ENCODE measurements at places on chromosomes 16 and 17. TPM values are rescaled to one million over a fixed set of nuclear protein-coding genes. Genes with fewer than 3 reads are reported as not detected.
A peak's percentile ranks its signal among the peaks of the same experiment; 100 is the strongest.

The HAS3 gene
- polyA plus RNA-seq = 13.0 TPM

The SMARCD2 gene
- polyA plus RNA-seq = 95.0 TPM

The TP53TG3C gene
- polyA plus RNA-seq = not detected

The NHLRC4 gene
- 1.8 TPM for polyA plus RNA-seq

The UNC13D gene
- polyA plus RNA-seq = 13.0 TPM

The WFDC1 gene
- polyA plus RNA-seq = 67.2 TPM

The LLGL2 gene
- polyA plus RNA-seq = 15.1 TPM

The MRPL58 gene
- 38.7 TPM for polyA plus RNA-seq

The CFAP119 gene
- 3.1 TPM for polyA plus RNA-seq

The FA2H gene
- polyA plus RNA-seq = 2.7 TPM

The PIK3R5 gene
- 4.6 TPM for polyA plus RNA-seq

The FBXO39 gene
- 0.56 TPM for polyA plus RNA-seq

The ADAD2 gene
- polyA plus RNA-seq = 0.47 TPM

The ABCA3 gene
- polyA plus RNA-seq = 8.3 TPM

DNA sequence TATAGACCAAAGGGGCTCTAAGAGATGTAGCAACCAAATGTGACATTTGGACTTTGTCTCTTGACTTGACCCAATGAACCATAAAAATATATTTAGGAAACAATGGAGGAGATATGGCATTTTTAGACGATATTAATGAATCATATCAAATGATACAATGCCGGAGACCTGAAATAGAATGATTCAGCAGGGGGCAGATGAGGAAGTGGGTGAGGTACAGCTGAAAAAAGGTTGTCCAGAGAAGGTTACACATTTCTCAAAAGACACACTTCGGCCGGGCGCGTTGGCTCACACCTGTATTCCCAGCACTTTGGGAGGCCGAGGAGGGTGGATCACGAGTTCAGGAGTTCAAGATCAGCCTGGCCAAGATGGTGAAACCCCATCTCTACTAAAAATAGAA is 16.5 kb upstream of the SNN start:
- no peak for DNase-seq

- DNase-seq = no peak
Observed at GRCh38 chr17:42111265-42111636, 1.3 kb downstream of the DHX58 start.

- DNase-seq = no peak
Observed at GRCh38 chr17:11550431-11550830, 47.8 kb upstream of the DNAH9 start.

- no peak for DNase-seq
Observed at GRCh38 chr17:33234233-33234632, 58.9 kb downstream of the ASIC2 start.

GRCh38 chr16:13983625-13984024 is 63.7 kb downstream of the ERCC4 start:
- no peak for DNase-seq

DNA sequence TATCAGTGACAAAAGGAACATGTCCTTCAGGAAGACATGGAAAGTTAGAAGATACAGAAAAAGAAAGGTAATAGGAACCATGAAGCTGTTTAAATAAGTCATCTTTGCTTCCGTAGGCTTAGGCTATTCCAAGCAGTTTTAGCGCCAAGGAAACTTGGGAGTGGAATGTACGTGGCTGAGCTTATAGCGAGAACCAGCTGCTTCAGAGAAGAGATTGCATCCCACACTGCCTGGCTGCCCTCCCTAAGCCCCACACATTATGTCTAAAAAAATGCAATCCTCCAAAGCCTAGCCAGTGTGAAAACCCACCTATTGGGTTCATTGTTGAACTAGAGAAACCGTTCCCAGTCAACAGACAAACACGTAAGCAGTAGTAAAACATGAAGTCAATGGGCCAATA is 149.9 kb downstream of the SLC39A11 start:
- peak; percentile 36 for DNase-seq

- no peak for DNase-seq
Observed at GRCh38 chr17:69480245-69480644, 65.7 kb downstream of the MAP2K6 start.

- no peak for DNase-seq
Observed at GRCh38 chr17:63834431-63835166, 7.1 kb upstream of the FTSJ3 start.

DNA sequence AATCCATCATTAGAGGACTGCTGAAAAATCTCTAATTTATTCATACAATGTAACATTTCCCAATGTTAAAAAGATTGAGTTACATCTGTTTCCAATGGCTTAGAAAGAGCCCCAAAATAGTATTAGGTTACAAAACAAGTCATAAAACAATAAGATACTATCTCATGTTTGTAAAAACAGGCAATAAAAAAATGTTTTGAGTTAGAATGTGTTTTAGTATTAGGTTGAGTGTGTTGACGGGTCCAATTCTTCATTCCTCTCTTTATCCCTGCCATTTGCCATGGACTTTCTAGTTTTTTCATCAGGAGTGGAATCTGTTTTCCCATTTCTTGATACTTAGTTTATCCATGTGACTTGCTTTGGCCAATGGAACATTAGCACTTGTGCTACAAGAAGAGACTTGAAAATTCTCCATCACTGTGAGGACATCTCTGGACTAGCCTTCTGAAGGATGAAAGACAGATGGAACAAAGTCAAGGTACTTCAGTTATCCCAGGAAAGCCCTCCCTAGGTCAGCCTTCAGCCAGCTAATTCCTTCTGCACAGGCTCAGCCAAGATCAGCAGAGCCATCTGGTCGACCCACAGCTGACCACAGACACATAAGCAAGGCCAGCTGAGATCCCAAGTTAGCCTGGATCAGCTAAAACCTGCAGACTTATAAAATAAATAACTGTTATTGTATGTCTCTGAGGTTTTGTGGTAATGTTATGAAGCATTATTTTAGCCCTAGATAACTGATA is 83.3 kb downstream of the HS3ST3A1 start:
- DNase-seq = no peak

- DNase-seq = no peak
Observed at GRCh38 chr17:45841883-45842525, 2.7 kb upstream of the SPPL2C start.

- DNase-seq = no peak
Observed at GRCh38 chr16:4505356-4506147, 29.4 kb downstream of the HMOX2 start.

GRCh38 chr17:14341866-14342265 is 41.0 kb downstream of the HS3ST3B1 start:
- no peak for DNase-seq

DNA sequence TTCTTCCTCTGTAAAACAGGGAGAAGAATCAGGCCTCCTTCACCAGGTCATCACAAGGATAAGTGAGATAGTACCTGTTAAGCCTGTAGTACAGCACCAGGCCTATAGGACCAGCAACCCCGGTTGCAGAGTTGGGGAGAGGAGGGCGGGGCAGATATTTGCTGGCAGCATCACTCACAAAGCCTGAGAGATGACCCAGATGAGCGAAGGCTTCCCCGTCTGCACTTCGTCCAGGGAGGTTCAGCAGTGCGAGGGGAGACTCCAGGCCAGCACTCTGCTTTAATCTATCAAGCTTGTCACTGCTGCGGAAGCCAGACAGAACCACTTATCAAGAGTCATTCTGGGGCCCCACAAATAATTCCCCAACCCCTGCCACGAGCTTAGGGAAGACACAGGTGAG is 15.8 kb upstream of the RBBP6 start:
- no peak for DNase-seq

DNA sequence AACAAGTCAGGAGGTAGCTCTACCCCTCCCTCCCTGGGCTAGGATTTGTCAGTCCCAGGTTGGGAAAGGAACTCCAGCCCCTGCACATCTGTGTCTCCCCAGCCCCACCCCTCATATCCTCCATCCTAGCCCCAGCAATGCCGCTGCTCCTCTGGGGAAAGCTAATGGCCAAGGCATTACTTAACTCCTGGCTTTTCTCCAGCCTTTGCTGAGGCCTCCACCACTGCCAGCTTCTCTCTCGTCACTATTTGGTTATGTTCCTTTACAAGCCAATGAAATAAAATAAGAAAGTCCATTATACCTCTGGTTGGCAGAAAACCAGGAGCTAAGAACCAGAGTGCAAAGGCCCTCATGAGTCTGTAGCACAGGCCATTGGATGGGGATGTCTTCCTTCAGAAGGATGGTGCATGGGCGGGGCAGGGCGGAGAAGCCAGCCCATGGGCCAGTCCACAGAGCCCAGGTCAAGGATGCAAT is 171.0 kb downstream of the CCDC182 start:
- no peak for DNase-seq

- no peak for DNase-seq
Observed at GRCh38 chr16:68399456-68399855, 48.9 kb downstream of the SMPD3 start.

DNA sequence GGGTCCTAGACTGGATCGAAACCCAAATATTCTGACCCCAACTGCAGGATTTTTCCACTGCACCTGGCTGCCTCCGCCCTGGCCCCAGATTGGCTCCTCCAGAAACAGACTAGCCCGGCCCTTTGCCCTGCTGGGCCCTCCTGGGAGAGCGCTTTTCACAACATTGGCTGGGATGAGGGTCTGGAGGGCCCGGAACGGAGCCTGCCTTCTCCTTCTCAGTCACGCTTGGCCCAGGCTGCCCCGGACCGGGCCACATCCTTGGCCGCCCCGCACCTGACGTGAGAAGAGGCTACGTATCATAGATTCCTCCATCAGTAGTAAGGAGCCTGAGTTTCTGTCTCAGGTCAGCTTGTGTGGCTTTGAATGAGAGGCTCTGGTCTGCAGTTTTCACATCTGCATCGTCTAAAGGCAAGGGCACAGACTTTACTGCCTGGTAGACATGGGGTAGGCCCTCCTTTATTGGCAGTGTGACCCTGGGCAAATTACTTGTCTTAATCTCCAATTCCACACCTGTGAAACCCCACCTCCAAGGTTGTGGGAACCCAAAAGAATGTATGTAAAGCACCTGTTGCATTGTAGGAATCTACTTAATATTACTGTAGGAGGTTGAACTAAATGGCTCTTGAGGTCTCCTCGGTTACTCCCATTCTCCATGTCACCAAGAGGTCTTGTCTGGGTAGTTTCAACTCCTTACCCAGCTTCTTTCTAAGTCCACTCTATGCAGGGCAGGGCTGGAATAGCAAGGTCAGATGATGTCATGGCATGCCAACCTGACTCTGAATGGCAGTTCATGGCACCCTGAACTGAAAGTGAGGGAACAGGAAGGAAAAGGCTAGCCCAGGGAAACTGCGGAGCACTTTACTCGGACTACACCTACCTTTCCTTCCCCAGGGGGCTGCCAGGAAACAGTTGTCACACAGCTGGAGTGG is 661 bp downstream of the LRRC3C start:
- DNase-seq = no peak

GRCh38 chr16:63244631-63245030 is 1208.4 kb upstream of the CDH8 start:
- no peak for DNase-seq

DNA sequence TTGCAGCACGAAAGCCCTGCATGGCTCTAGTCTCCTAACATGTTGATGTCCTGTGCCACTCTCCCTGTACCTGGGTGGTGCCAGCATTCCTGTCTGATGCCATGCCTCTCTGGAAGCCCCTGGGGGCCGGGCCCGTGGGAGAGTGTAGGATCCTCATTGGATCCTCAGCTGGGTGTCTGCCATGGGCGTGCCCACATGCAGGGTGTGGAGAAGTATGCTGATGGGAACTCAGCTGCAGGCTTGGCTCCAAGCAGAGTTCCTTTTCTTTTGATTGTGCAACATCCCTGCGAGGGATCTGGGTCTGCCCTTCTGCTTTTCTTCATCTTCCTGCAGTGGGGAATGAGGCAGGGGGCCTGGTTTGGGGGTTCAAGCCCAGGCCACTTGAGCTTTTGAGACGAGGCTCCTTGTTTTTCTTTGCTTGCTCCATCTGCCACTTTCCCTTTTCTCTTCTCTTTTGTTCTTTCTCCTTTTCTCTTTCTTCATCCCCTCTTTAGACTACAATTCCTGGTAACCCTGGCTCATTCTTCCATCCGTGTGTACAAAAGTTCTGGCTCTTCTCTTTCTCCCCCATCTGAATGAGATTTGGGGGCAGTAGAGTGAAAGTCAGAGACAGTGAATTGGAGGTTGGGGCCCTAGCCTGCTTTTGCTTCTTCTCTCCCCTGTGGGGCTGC is 32.9 kb downstream of the KSR1 start:
- DNase-seq = no peak

DNA sequence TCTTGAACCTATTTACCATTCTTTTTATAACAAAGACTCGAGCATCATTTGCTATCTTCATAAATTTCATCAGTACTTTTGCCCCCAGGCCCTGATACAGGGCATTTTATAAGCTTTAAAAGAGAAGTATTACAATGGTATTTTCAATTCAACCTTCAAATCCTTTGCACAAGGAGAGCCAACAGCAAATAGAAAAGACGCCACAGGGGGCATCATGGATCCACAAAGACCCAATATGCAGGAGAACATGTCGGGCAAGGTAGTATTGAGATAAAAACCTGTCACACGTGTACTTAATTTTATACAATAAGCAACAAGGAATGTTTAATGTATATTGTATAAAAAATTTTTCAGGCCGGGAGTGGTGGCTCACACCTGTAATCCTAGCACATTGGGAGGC is 10.2 kb downstream of the MAP3K14 start:
- no peak for DNase-seq

DNA sequence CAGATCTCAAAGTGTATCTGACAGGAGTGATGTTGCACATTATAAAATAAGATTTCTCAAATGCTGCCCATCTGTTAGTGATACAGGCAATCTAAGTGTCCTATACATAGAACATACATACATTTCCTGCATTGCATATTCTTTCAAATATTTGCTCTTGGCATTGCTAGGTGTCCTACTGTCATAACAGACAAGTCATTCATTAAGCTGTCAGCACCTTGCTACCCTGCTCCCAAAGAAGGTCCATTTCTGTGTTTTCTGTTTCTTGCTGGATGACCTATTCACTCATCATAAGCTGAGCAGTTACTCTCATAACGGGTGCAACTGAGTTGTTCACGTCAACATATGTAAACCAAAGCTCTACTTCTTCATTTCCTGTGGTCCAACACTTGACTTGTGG is 719.0 kb downstream of the KCNJ2 start:
- no peak for DNase-seq

DNA sequence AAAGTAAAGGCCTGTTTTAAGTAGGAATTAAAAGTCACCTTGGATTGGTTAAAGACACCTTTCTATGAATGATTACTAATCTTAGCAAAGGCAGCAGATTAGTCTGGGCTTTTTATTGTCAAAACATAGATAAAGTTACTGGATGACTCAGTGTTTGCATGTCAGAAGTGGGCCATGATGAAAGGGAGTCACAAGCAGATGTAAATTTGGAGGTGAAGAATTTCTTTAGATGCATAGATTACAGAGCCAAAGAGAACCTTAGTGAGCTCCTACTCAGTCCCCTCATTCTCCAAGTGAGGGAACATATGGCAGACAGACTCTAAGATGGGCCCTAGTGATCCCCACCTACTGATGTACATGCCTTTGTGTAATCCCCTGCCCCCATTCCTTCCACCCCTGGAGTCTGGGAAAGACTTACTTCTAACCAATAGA is 124.5 kb downstream of the HS3ST3A1 start:
- no peak for DNase-seq

All from urinary bladder (tissue), 4 donors.